Left renal cortex interstitium (tissue), 4 donors: ENCODE measurements at places on chromosomes 6 and 20.

GRCh38 chr6:15327271-15327670 lies 81.4 kb downstream of the JARID2 start:
- DNase-seq = no peak

DNA sequence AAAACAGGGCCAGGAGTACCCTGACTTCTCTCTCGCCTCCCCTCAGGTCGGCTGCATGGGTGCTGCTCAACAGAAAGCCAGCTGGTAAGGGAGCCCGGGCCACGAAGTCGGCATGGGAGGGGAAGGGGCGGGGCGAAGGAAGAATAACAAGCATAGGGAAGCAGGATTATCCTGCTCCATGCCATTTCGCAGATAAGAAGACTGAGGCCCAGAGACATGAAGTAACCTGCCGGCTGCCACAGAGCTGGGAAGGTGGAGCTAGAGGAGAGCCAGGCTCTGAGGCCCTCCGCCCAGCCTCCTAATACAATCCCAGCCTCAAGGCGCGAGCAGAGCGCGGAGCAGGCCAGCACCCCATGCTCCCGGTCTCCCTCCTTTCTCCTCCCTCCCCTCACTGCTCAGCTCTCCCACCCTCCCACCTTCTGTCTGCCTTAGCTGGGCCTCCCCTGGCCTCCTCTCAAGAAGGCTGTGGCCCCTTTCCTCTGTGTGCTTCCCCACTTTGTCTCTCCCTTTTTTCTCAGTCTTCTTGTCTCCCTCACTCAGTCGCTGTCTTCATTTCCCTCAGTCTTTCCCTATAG lies 13.2 kb upstream of the HMGA1 start:
- no peak for DNase-seq

GRCh38 chr6:7899101-7899888 lies 11.3 kb downstream of the TXNDC5 start:
- no peak for DNase-seq

DNA sequence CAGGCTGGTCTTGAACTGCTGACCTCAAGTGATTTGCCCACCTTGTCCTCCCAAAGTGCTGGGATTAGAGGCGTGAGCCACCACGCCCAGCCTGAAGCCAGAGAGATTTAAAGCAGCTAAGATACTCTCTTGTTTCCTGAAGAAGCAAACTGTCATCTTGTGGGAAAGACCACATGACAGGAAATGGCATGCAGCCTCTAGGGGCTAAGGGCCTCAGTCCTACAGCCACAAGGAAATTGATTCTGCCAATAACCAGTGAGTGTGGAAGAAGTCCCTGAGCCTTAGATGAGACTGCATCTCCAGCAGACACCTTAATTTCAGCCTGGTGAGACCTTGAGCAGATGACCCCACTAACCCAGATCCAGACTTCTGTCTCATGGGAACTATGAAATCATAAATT lies 40.9 kb downstream of the KIZ start:
- DNase-seq = no peak

- DNase-seq = no peak
Measured at GRCh38 chr20:50215926-50216325, 25.3 kb downstream of the CEBPB start.

DNA sequence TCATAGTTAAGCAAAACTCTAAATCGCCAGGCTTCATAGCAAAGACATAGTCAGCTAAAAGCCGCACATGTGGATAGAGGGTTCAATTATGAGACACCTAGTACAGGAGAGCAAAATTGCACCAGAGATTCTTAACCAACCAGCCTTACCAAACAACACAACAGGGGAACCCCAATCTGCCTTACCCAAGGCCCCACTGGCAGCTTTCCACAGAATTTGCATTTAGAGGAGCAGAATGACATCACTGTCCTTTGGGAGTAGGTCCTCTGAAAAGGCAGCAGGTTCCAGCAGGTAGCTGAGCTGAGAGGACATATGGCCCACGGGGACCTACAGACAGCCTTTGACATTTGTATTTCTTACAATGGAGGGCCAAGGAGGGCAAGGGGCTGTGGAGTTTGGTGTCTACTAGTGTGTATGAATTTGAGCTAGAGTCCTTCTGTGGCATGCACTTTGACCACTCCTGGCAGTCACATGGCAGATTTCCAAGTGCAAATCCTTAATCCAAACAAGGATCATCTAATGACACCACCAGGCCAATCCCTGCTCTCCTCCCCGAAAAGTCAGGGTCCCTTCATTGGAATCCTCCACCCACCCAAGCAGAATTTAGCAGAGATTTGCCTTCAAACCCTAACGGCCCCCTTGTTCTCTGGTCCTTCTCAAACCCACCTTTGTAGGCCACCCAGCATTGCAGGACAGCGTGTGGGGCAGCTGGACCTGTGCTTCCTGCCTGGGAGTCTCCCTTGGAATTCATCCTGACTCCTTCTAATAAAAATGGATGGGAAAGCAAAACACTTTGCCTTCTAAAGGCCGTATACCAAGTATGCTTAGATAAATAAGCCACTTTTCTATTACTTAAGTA lies 171.2 kb upstream of the SUPT3H start:
- DNase-seq = no peak

DNA sequence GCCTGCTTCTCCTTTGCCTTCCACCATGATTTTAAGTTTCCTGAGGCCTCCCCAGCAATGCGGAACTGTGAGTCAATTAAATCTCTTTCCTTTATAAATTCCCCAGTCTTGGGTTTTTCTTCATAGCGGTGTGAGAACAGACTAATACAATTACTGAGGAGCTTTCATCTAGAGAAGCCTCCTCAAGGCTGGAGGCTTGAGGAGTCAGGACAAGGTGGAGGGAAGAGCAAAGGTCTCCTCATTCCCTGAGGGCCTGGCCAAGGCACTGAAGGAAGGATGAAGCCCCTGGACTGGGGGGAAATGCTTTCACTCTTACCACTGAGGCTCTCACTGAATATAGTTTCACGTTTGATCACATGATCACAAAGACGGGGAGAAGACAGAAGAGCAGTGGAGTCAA lies 118.2 kb downstream of the MAN1A1 start:
- no peak for DNase-seq

- no peak for DNase-seq
Measured at GRCh38 chr6:56419191-56419590, 171.8 kb upstream of the COL21A1 start.

GRCh38 chr6:139242457-139243240 lies 49.1 kb downstream of the TXLNB start:
- DNase-seq = no peak

DNA sequence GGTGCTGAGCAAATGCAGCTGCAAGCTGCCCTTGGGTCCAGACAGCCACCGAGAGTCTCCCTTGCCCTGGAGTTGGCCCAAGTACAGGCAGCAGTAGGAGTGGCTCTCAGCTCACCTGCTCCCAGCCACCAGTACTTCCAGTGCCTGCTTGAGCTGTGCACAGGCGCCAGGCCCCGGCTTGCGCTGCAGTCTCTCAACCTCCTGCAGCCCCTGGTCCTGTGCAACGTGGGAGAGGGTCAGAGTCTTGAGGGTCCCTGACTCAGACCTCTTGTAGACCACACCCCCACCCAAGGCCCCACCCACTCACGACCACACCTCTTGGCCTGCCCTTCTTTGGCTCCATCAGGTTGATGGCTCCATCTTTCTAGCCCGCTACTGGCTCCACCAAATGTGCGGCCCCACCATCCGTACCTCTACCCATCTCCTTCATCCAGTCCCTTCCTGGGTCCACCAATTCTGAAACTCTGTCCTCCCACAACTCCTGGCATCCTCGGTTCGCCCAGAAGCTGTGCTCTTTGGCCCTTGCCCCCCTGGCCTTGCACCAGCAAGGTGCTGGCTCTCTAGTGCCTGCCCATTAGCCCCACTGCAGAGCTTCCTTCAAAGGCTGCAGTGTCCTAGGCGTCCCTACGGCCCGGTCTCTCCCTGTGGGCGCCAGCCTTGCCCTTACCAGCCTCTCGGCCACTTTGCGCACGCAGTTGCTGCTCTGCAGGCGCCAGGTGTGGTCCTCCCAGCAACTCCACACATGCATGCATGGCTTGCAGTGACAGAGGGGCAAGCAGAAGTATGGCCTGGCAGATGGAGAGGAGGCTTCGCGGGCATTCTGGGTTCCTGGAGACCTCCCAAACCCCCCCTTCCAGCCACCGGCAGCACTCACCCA lies 16.5 kb upstream of the SPAG4 start:
- DNase-seq = no peak

- DNase-seq = no peak
Measured at GRCh38 chr20:17403461-17403860, 127.7 kb downstream of the BFSP1 start.

- DNase-seq = no peak
Measured at GRCh38 chr6:1297746-1298145, 14.2 kb upstream of the FOXQ1 start.

GRCh38 chr6:134481966-134482365 lies 164.1 kb upstream of the SGK1 start:
- DNase-seq = no peak

DNA sequence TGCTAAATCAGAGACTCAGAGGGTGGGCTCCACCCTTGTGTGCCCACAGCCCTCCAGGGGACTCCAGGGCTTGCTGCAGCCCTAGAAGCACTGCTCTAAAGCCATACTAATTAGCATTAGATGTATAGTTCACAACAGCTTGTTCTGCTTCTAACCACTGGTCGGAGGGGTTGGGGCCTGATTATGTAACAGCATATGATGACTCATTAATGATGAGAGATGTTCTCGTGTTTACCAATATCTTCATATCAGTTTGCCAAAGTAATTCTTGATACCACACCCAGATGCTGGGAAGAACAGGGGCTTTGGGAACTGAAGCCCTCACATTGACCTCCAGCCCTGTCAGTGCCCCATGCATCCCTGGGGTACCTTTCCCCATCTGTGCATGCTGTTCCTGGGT lies 104.1 kb upstream of the FOXA2 start:
- DNase-seq = no peak

GRCh38 chr6:125754566-125754965 lies 5.1 kb downstream of the HEY2 start:
- DNase-seq = no peak

- DNase-seq = no peak
Measured at GRCh38 chr6:7172649-7173048, 64.9 kb downstream of the RREB1 start.

DNA sequence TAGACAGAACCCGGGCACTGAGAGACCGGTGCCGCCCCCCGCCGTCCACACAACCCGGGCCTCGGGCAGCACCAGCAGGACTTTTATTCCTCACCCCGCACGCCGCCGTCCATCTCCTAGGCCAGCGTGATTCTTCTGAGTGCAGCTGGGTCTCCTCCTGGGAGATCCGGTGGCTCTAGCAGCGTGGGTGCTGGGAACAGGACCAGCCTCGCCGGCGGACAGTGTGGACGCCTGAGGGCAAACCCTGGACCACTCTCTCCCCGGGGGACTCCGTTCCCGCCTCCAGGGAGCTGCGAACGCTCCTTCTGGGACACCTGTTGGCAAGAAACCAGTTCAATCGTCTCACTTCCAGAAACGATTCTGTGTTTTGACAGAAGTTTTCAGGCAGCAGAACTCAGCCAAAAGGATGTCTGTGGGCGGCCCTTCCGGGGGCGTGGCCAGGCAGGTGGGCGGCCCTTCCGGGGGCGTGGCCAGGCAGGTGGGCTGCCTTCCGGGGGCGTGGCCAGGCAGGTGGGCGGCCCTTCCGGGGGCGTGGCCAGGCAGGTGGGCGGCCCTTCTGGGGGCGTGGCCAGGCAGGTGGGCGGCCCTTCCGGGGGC lies 130.7 kb downstream of the DLL1 start:
- no peak for DNase-seq

- DNase-seq = no peak
Measured at GRCh38 chr6:26475823-26476729, 18.3 kb downstream of the BTN2A1 start.

- no peak for DNase-seq
Measured at GRCh38 chr20:34862724-34863123, 9.9 kb downstream of the GGT7 start.

GRCh38 chr20:63216041-63216848 lies at the start of gene YTHDF1:
Gene YTHDF1 (minus strand): TSS chr20:63216131. CDS start chr20:63215892, 239 bp downstream.
- peak; percentile 64 for DNase-seq

DNA sequence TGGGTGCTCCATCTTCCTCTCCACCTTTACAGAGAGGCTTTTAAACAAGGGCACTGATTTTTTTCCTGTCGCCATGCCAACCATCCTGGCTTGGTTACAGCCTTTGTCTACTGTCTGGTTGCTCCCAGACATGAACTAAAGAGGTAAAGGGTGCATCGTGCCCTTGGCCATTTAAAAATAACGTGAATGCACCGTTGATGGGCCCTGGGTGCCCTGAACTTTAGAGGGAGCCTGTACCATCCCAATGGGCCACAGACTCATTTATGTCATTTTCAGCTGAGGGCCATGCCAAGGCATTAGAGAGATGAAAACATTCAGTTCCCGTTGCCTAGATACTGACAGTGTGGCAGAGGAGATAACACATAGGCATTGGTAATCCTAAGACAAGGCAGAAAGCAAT lies 23.3 kb downstream of the TMC2 start:
- no peak for DNase-seq

DNA sequence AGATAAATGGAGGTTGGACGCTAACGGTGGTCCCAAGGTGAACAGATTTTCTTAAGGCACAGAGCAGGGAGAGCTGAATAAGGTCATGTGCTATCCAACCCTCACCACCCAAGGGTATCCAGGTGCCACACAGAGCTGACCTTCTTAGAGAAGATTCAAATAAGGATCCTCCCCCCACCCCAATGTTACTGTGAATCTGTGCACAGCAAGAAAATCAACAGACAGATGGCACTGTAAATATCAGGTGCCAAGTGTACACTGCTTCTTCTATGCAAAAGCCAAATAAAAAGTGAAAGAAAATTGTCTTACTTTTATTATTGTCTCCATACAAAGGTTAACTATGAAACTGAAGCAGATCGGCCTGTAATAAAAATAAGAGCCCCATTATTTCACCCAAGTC lies 96.9 kb downstream of the PAK5 start:
- no peak for DNase-seq

GRCh38 chr6:41428996-41429421 lies 93.6 kb downstream of the NCR2 start:
- DNase-seq = no peak

DNA sequence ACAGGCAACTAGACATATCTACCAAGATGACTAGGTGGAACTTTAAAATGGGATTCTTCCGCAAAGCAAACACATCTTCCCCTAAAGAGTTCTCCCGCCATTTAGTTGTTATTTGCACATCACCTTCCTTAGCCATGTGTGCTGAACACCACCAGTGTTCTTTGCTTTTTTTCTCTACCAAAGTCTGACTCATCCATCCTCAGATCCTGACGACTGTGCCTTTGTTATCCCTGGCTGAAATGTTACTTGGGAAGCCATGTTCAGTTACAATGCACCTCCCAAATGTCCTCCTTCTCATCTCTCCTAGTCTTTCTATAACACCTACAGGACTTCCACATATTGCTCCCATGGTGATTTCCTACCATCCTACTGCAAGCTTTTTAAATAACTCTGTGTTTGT lies 593.5 kb upstream of the ARID1B start:
- DNase-seq = no peak
